ENCODE measurements at places on chromosomes 11 and 22.

DNA sequence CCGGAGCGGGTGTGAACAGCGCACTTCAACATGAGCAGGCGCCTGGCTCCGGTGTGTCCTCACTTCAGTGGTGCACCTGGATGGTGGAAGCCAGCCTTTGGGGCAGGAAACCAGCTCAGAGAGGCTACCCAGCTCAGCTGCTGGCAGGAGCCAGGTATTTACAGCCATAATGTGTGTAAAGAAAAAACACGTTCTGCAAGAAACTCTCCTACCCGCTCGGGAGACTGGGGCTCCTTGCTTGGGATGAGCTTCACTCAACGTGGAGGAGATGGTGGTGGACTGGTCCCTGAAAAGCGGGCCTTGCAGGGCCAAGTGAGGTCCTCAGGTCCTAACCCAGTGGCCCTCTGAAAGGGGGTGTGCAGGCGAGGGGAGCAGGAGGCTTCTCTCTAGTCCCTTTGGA lies 7.5 kb downstream of the MCAM start:
- no peak for DNase-seq

DNA sequence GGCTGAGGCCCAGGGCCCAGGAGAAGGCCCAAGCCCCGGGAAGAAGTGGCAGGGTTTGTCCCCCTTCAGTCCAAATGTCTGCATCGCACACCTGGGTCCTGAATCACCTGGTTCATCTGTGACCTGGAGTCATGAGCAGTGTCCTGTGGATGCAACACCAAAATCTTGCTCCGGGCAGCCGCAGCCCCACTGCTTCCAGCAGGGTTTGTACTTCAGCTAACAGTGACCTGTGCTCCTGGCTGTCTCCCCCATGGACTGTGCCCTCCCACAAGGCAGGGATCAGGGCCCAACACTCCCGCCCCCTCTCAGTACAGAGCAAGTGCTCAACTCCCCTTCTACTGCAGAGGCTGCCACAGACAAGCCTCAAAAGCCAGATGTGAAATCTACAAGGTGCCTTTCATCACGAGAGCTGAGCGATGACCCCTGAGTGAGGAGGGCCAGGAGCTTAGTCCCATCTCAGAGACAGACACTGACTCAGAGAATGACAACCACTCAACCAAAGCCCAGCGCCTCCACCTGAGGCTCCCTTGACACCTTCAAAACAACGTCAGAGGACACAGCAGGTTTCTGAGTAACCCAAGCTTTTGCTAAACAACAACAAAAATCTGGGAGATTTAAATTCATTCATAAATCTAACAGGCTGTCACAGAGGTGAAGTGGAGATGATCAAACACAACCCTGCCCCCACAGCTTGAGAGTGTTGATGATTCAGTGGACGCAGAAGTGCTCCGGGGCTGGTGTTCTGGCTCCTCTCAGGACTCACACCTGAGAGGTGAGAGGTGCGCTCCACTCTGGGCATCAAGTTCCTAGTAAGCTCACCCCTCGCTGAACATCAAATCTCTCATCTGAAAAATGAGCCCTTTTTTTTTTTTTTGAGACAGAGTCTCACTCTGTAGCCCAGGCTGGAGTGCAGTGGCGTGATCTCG lies 3.4 kb downstream of the KIAA0930 start:
- no peak for DNase-seq

DNA sequence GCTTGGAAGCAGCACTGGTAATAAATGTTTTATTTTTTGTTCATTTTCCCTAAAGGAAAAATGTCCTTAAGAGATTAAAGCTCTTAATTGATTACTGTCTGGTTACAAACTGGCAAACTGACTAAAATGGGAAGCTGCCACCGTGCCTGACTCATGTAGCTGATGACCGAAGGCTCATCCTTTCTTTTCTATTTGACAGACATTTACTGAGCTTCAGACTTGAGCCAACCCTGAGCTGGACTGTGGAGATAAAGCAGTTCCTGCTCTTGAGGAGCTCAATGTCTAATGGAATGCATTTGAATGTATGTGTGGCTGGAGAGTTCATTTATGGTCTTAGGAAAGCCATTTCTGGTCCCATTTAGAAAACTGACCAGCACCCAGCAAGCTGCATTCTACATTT lies 91.3 kb downstream of the RNF169 start:
- DNase-seq: no peak

GRCh38 chr11:477052-477715 lies 27.1 kb downstream of the PTDSS2 start:
- DNase-seq: no peak

GRCh38 chr11:101401245-101401644 lies 182.6 kb downstream of the TRPC6 start:
- DNase-seq: no peak

- no peak for DNase-seq
Measured at GRCh38 chr22:43988116-43988820, 33.0 kb downstream of the SAMM50 start.

- no peak for DNase-seq
Measured at GRCh38 chr11:109762546-109762945, 330.6 kb upstream of the ZC3H12C start.

DNA sequence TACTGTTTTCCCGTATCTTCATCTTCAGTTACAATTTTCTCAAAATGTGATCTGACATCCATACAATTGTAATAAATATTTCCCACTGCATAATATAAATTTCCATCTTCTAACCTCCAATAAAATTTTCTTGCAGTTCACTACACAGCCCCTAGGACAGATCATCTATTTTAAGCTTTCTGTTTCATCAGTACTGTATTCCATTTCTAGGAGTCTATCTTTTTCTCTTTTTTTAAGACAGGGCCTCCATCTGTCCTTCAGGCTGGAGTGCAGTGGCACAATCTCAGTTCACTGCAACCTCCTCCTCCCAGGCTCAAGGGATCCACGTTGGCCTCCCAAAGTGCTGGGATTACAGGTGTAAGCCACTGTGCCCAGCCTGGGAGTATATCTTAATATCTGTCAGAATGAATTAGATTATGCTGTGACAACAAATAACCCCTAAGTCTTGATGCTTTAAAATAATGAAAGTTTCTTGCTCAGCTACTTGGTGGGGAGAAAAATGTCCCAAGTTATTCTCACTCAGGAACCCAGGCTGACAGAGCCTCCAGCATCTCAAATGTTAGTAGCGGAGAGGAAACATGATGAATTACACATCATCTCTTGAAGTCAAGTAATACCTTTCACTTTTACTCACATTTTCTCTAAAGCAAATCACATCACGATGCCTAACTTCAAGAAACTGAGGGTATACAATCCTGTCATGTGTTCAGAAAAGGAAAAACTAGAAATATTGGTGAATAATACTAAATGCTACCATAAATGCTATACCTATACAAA lies 92.2 kb downstream of the BUD13 start:
- no peak for DNase-seq

GRCh38 chr11:123186286-123186685 lies 8.8 kb downstream of the CLMP start:
- DNase-seq: no peak

DNA sequence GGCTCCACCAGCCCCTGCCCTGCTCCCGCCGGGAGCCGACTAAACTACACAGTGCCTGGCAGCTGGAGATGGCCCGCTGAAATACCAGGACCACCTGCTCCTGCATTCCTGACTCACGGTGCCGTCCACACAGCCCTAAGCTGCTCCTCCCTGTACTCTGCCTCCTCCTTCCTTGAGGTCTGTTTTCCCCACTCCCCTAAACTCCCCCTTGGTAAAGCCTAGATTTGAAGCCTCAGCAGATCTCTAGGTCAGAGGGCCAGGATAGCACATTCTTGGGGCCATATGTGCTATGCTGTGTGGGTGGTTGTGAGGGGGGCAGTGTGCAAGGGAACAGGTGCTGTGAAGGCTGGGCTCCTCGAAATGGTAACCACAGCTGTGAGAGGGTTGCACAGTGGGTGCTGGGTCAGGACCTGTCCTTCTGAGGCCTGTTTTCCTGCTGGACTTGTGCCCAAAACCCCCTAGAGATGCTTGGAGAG lies 9.7 kb downstream of the LRFN4 start:
- peak; percentile 87 for DNase-seq

DNA sequence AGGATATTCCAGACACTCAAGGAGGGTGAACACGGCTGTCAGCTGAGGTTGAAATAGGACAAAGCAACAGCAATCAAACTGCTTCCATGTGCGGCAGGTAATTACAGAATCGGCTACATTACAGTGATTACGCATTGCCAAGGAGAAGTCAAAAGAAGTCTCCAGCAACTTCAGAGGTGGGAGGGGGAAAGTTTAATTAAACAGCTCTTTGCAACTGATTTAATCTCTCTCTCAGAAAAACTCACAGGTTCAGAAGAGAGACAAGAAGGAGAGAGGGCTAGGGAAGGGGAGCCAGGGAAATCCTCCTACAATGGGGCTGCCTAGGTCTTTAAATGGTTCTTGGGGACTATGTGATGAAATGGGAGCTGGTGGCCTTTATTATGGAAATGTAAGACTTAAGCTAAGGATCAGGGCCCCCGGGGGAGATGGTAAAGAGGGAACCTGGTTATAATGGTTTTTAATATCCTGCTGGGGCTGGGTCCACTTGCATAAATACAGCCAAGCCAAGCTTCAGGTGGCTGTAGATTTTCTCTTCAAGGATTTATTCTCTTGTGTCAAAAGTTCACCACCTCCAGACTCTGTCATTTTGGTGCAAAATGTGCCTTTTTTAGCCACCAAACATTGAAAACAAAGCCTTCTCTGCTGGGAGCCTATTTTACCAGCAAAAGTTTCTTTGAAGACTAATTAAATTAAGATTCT lies 354.7 kb upstream of the NARS2 start:
- DNase-seq: no peak

GRCh38 chr11:57325735-57326048 lies 940 bp upstream of the TNKS1BP1 start:
- DNase-seq: no peak

- no peak for DNase-seq
Measured at GRCh38 chr11:14409891-14410290, 50.9 kb upstream of the RRAS2 start.

- DNase-seq: no peak
Measured at GRCh38 chr22:36872084-36872483, 11.3 kb downstream of the NCF4 start.

DNA sequence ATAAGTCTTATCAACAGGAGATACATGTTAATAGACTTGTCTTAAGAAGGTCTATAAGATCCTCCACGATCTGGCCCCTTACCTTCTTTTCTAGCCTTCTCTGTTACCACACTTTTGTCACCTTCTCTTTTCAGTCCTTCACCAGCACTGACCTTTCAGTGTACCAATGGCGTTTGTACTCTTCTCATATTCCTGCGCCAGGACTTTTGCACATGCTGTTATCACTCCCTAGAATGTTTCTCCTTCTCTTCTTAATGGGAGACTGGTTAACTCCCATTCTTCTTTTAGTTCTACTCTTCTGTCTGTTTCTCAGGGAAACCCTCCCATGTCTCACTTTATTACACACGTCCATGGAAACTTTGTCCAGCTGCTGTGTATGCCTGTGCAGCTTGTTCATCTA lies 4.4 kb upstream of the EED start:
- no peak for DNase-seq

GRCh38 chr11:132692891-132693290 lies 839.4 kb downstream of the OPCML start:
- DNase-seq: no peak

GRCh38 chr22:36257308-36257707 lies 4.4 kb downstream of the APOL1 start:
- DNase-seq: no peak
